Tibial nerve (tissue), 4 donors: ENCODE measurements at places on chromosomes 16 and 17. TPM values are rescaled to one million over a fixed set of nuclear protein-coding genes. Genes with fewer than 3 reads are reported as not detected.

- peak; percentile 64 for DNase-seq
These were observed 344 bp downstream of the PSME3IP1 start for GRCh38 chr16:57185446-57185944.

DNA sequence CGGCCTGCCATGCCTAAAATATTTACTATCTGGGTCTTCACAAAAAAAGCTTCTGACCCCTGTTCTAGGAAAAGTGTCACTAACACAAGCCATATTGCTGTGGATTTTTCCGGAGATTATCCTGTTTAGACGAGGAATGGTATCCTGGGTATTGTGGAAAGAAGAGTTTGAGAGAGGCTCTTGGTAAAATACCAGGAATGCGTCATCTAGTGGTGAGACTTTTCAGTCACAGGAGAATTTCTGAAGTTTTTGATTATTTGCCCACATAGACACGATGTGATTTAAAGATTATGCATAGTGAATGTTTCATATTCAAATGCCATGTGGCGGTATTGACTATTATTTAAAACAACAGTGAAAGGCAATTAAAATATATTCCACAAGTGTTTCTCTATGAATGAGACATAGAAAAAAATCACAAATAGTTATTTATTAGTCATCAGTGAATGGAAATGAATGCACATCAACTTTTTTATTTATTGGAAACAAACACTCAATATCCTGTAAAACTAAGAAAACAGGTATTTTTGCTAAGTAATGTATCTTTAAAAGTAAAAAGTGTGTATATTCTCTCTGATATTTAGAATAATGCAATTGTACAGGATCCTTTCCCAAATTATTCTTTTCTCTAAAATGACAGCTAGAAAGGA, 7.8 kb downstream of the KRT28 start:
- DNase-seq, result no peak

DNA sequence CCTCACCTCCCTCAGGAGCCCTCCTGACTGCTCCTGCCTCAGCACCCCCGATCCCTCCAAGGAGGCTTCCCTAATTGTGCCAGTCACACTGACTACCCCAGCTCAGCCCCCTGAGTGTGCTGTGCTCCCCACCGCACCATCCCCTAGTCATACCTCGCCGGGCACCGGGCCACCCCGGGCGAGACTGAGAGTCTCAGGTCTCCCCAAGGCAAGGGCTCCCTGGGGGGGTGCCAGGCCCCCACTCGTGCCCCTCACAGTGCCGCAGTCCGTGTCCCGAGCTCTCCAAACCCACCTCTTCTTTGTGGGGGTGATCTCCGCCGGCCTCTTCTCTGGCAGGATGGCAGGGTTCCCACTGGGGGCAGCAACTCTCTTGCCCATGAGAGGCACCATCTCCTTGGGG, 3.2 kb downstream of the TRPV3 start:
- no peak for DNase-seq

DNA sequence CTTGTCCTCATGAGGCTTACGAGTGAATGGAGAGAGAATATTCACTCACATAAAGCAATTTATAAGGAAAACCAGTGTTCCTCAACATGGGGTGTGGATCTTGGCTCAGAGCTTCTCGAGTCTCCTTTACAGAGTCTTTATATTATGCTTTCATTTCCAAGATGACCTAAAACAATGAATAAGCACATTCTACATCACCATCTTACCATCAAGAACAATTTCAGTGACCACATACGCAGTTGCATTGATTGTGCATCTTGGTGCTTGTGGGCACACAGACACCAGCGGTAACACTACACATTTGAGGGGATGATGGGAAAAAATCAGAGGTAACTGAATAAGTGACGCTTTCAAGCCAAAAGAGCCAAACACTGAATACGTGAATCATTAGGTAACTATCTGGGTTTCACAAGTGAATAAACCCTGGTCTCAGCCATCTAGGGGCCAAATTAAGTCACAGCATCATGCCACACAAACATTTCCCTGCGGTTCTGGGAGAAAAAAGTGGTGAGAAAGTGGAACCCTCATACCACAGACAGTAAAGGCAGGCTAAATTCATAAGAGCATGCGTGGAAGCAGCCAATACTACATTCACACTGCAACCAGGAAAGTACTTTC, 9.4 kb downstream of the CWC25 start:
- DNase-seq, result no peak

DNA sequence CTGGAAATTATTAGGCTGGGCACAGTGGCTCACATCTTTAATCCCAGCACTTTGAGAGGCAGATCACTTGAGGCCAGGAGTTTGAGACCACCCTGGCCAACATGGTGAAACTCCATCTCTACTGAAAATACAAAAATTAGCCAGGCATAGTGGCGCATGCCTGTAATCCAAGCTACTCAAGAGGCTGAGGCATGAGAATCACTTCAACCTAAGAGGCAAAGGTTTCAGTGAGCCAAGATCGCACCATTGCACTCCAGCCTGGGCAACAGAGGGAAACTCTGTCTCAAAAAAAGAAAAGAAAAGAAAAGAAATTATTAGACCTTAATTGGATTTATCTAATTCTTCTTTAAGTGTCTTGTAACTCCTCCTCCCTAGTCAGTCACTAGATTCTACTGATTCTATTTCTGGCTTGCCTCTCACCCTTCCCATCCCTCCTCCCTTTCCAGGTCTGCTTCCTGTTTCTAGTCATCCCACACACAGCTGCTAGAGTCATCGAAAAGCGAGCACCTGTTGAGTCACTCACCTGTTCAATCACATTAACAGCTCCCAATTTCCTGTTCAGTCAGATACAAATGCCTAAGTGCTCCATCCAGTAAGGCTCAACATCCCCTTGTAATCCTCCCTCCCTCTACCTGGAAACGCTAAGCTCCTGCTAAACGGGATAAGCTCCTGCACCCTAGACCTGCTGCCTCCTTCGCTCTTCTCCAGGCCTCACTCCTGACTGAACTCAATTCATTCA, 34.6 kb downstream of the ERN1 start:
- DNase-seq, result no peak

DNA sequence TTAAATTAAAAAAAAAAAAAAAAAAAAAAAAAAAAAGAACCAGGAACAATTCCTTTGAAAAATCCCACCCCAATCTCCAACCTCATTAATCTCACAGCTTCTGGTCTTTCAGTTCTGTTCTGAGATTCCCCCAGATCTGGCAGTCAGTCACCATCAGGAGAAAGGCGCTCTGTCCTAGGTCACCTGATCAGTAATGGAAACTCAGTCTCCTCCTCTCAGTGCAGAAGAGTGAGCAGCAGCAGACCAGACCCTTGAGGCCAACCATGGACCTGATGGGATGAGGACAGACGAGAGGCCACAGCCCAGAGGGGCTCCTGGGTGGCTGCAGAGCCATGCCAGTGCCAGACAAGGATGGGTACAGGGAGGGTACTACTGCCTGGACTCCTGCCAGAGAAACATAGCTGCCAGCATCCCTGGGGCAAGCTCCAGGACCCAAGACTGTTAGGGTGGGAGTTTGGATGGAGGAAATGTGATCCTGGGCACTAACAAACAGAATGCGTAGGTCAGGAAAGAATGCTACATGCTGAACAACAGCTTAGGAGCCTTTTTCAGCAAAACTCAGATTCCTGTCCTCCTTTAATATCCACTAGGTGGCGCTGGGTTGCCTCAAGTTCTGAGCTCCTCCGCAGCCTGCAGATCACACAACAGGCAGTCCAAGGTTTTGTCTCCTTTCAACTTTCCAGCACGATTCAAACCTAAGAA, 28.7 kb downstream of the MPG start:
- DNase-seq, result no peak

DNA sequence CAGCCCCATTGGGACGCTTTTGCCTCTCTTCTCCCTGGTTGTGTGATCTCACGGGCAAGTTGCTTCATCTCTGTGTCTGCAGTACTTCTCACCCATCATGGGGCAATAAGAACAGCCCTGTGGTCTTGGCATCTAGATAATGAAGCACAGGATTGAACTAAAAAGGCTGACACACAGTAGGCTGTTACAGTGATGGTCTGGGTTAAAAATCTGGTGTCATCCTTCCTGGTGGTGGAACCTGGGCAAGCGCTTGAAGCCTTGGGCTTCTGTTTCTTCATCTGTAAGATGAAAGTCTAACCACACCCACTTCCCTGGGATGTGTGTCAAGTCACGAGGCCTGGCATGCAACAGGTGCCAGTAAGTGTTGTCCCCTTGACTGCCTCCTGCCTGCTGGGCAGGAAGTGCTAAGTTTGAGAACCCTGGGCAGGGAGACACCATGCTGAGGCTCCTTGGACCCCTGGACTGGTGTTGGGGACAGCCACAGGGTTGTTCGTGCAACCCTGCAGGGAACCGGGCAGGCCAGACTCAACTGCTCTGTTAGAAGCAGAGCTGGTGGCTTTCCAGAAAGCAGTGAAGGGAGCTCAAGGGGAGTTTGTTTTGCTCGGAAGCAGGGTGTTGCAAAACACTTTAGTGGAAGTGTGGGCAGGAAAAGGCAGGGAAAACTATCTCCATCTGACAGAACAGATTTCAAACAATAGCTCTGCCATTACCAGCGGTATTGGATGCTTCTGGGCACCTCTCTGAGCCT, 5.9 kb upstream of the MAP2K3 start:
- no peak for DNase-seq

Gene KRT36
- not detected for total RNA-seq

Gene METTL22
- 34.3 TPM for total RNA-seq

Gene SERPINF2
- 6.3 TPM for total RNA-seq

Gene NHLRC4
- total RNA-seq, result 5.2 TPM

Gene SULT1A4
- 3.5 TPM for total RNA-seq

Gene CCL7
- total RNA-seq, result not detected
